NCI-H1092 (cell line): ENCODE measurements at places on chromosomes 2 and 18.

DNA sequence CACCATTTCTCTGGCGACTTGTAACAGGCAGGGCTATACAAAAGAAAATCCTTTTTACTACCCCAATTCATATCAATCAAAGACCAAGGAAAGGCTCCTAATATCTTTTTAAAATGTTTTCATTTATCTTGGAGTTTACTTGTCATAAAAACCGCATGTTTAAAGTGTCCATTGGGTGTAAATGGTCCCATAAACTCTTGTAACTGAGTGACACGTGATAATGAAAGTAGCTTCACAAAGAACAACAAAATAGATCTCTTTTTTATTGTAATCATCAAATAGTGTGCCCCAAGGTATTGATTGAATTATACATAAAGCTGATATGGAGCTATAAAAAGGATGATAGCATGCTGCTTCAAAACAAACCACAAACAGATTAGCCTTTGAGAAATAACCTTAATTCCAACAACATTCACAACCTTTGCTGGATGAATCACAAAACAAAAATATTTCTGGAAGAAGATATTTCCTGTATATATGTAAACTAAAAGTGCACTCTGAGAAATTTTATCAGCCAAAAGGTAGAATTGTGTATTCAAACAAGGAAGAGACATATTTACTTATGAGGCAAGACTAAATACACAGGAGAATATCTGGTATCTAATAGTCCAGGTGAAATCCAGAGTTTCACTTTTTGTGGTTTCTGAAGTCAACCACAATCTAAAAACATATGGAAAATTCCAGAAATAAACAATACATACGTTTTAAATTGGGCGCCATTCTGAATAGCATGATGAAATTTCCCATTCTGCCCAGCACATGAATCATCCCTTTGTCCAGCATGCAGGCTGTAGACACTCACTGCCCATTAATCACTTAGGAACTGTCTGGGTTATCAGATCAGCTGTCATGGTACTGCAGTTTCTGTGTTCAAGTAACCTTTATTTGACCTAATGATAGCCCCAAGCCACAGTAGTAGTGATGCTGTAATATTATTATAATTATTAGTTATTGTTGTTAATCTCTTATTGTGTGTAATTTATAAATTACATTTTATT lies 237.5 kb downstream of the PIK3C3 start:
- DNase-seq, result no peak

GRCh38 chr2:240202586-240202985 lies 62.1 kb upstream of the OTOS start:
- no peak for DNase-seq

DNA sequence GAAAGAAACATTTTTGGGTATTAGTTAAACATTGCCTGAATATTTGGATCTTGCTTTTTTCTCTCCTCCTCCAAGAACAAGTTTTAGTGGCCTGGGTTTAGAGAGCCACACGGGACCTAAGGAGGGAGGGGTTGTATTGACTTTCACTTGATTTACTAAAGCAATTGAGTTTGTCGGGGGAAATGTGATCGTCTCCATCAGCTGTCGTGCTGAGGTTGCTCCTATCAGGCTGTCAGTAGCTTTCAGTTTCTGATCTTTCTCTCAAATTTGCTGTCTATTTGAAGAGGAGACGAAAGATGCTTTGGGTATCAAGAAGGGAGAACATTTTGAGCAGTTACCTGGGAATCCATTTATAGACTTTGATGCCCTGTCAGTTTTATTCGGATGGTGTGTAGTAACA lies 106.0 kb downstream of the SETBP1 start:
- DNase-seq, result no peak

DNA sequence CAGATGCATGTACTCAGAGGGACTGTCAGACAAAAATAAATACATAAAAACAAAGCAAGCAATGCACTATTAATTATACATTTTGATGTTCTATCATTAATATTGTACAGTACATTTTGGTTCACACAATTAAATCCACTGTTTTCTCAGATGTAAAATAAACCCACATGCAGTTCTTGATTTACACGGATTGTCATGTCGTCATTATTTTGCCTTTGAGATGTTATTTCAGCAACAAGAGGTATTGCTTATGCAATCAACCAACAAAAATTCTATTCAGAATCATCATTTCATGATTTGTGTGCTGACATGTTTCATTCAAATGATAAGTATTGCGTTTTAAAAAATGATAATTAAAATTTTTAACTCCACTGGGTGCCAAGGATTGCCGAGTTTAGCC lies 79.2 kb downstream of the TSHZ1 start:
- no peak for DNase-seq

DNA sequence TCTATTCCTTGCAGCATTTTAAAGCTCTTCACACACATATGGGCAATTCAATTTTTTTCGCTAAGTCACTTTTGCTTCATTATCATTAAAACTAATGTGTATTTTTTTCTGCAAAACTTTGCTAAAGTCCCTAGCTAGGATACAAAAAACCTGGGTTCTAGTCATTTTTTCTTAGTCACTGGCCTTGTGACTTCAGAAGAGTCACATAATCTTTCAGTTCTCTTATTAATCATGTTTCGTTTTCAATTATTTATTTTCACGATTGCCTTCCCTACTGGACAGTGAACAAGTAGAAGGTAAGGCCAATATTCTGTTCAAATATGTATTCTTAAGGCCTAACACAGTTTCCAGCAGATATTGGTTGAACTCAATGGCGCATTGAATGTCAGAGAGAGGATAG lies 60.9 kb upstream of the CYRIA start:
- DNase-seq, result no peak

DNA sequence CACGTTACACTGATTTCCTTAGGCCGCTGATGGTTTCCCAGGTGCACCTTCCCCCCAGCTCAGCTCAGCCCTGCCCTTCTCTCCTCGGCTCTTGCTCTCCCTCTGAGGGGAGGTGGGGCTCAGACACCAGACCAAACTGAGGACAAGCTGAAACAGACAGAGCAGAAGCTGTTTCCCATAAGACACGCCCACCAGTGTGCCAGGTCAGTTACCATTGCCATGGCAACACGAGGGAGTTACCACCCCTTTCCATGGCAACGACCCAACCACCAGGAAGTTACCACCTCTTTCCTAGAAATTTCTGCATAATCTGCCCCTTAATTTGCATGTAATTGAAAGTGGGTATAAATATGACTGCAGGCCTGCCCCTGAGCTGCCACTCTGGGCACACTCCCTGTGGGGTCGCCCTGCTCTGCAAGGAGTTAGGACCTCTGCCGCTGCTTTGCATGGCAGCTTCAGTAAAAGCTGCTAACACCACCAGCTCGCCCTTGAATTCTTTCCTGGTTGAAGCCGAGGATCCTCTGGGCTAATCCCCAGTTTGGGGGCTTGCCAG lies 120.9 kb upstream of the SMIM21 start:
- DNase-seq, result no peak

- DNase-seq, result no peak
Observed at GRCh38 chr2:175206866-175207265, 25.4 kb upstream of the ATP5MC3 start.

GRCh38 chr2:71101656-71102055 lies 28.4 kb downstream of the MCEE start:
- DNase-seq, result no peak

GRCh38 chr2:238252766-238253630 lies 13.2 kb upstream of the HES6 start:
- DNase-seq, result no peak
